Activated T-cell treated with anti-CD3 and anti-CD28 coated beads, Interleukin-2, amount 50 U/mL, for 4 hours (primary cell): ENCODE measurements at places on chromosomes 13 and 19. TPM values are rescaled to one million over a fixed set of nuclear protein-coding genes. Genes with fewer than 3 reads are reported as not detected.

- DNase-seq = no peak
Measured at GRCh38 chr19:4600893-4601292, 38.4 kb upstream of the TNFAIP8L1 start.

DNA sequence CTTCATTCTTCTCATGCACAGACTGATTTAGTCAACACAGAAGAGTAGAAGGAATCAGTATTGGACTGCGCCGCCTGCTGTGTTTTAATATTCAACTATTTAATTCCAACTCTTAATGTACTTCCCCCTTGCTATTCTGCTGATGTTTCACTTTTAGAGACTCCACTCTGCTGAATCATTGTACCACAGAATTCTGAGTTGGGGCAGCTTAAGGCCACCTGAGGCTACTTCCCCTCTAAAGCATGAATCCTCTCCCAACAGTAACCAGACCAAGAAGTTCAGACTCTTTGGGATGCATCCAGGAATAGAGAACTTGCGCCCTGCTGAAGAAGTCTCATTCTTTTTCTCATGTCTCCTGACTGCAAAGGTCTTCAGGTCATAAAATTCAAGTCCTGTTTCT is 708.8 kb downstream of the UQCRFS1 start:
- no peak for DNase-seq

DNA sequence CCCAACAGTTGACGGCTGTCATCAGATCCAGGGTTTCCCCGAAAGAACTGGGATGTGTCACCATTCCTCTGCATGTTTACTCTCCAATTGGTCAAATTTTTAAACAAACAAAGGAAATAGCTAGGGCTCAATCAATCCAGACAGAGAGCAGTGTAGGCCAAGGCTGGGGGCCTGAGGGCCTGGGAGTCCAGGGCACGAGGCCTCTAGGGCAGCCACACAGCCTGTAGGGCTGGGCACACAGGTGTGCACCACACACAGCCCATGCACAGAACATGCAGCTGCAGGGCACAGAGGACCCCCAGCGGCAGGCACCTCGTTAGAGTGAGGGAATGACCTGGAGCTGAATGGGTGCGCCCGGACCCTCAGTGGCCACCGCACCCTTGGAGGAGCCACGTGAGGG is 9.5 kb downstream of the MIER2 start:
- DNase-seq = no peak

Gene REX1BD
- total RNA-seq = 139 TPM

Gene SKA3
- total RNA-seq = 11.6 TPM
